GM23338 (cell line): ENCODE measurements at places on chromosomes 16 and 17.
A peak's percentile ranks its signal among the peaks of the same experiment; 100 is the strongest.

- no peak for DNase-seq
Measured at GRCh38 chr16:69017036-69017783, 88.2 kb upstream of the HAS3 start.

DNA sequence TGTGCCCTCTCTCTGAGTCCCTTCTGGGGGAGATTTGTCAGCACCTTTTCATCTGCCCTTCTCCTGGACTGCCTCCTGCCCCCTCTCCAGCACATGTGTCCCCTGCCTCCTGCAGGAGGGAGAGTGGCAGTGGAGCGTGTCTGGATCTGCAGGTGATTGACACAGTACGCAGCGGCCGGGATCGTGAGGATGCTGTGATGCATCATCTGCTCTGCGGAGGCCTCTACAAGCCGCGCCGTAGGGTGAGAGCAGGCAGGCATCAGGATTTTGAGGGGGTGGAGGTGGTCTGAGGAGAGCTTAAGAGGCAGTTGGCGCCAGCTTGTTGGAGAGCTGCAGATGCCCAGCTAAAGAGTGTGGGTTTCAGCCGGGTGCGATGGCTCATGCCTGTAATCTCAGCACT is 10.9 kb downstream of the SLC9A5 start:
- DNase-seq: no peak

DNA sequence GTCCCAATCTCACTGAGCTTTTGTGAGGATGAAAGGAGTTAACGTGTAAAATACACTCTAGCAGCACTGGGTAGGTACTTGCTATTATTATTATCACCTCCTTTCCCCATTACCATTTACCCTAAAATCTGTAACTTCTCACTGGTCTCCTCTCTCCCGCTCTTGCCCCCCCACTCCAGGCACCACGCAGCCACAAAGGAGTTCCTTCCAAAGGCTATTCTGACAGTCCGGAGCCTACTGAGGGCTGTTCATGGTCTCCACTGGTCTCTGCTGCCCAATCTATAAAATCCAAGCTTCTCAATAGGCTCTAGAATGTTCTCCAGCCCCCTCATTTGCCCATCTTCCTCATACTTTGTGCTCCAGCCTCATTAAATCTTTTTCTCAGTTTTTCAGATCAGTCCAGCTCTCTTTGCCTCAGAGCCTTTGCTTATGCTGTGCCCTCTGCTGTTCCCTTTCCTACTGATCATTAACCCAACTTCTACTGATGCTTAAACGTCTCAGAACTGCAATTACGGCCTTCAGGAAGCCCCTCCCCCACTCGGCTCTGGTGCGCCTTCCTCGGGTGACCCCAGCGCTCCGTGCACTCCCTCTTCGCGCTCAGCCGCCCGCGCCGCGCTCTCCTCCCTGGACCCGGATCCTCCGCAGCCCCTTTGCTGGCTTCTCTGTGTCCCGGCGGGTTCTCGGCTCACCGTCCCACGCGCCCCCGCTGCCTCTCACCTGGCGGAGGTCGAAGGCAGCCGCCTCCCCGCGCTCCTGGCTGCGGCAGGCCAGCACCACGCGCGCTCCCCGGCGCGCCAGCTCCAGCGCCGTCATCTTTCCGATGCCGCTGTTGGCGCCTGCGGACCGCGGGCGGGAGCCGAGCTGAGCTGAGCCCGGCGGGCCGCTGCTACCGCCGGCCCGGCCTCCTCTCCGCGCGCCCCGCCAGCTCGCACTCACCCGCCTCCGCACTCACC is 737 bp downstream of the DHRS13 start:
- DNase-seq: peak; percentile 71

DNA sequence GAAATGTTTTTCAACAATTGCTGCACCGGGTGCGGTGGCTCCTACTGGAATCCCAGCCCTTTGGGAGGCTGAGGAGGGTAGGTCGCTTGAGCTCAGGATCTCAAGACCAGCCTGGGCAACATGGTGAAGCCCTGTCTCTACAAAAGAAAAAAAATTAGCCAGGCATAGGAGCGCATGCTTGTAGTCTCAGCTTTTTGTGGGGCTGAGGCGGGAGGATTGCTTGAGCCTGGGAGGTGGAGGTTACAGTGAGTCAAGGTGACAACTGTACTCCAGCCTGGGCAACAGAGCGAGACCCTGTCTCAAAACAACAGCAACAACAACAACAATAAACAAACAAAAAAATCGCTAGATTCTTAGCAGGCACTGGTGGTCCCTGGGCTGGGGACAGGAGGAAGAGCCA is 28.5 kb downstream of the IL21R start:
- no peak for DNase-seq

GRCh38 chr17:50147841-50148225 is 2.6 kb downstream of the PPP1R9B start:
- no peak for DNase-seq

DNA sequence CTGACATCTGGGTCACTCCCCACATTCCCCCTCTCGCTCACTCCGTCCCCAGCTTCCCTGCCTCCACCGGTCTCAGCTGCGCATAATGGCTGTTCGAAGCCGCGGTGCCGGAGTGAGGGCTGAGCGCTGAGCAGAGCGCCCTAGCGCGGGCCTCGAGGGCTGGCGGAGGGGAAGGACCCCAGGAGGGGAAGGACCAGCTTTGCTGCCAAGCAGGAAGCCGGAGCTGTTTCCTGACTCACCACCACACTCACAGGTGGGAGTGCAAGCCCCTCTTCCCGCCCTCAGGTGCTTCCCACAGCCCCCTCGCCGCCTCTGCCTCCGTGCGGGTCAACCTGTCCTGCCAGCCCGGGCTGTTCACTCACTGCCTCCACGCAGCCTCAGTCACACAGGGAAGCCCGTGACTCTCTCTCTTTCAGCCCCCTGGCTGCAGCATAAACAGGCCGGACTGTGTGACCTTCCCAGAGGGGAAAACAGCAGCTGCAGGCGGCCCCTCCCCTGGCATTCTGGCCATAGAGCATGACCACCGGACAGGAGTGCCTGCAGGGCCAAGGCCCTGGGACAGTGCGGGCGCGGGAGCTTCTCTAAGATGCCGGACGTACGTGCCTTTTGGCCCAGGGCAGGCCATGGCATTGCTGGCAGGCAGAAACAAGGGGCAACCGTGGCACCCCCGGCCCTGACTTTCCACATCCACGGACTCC is 23.7 kb downstream of the SLC43A2 start:
- peak; percentile 49 for DNase-seq

DNA sequence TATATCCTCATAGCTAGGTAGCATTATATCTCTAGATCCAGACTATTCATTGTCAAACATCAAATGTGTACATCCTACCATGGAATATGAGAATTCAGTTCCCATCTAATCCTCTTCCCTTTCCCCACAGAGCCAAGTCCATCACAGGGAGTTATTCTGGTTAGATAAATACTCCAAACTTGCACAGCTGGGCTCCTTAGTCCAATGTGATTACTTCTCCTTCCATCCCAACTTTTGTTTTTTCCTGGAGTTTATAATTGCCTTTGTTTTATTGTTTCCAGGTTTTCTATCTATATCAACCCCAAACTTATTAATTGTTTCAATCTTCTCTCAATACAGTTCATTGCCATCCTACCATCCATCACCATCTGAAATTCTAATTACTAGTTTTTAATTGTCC is 59.9 kb downstream of the MYH11 start:
- no peak for DNase-seq

- no peak for DNase-seq
Measured at GRCh38 chr17:74805591-74805991, 29.4 kb upstream of the NAT9 start.

DNA sequence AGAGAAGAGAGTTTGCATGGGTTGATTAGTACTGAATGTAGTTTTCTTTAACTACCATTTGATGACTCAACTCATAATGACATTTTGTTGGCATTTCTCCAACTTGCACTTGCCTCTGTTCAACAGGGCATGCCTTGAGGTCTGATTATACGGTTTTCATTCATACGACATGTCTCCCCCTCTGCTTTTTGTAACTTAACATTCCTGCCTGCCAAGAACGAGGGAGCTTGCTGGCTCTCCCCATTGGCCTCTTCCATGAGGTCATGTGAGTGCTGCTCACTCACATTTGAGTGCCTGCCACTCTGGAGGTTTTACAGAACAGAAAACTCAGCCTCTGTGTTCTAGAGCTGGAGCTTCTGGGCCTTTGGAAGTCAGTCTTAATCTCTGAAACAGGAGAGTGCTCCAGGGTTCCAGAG is 19.7 kb downstream of the MAP2K6 start:
- DNase-seq: no peak

DNA sequence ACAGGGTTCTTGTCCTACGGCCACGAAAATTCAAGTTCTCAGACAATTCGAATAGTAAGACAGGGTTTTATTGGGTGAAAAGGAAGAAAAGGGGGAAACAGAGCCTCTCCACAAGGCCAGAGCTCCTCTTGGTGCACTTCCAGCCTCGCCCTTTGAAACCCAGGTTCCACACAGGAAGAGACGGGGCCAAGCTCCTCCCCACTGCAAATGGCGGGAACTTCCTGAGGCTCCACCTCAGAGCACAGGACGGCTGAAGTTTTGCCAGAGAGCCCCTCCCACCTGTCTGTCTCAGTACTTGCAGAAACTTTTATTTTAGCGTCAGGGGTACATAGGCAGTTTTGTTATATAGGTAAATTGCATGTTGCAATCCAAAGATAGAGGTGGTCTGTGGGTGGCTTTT is 165.7 kb upstream of the CDH8 start:
- peak; percentile 46 for DNase-seq

GRCh38 chr17:77373299-77374169 is 232.8 kb downstream of the SEC14L1 start:
- DNase-seq: peak; percentile 71

- no peak for DNase-seq
Measured at GRCh38 chr17:67035131-67036083, 8.9 kb upstream of the CACNG1 start.

GRCh38 chr16:31455601-31456314 is 3.5 kb upstream of the ARMC5 start:
- peak; percentile 79 for DNase-seq

DNA sequence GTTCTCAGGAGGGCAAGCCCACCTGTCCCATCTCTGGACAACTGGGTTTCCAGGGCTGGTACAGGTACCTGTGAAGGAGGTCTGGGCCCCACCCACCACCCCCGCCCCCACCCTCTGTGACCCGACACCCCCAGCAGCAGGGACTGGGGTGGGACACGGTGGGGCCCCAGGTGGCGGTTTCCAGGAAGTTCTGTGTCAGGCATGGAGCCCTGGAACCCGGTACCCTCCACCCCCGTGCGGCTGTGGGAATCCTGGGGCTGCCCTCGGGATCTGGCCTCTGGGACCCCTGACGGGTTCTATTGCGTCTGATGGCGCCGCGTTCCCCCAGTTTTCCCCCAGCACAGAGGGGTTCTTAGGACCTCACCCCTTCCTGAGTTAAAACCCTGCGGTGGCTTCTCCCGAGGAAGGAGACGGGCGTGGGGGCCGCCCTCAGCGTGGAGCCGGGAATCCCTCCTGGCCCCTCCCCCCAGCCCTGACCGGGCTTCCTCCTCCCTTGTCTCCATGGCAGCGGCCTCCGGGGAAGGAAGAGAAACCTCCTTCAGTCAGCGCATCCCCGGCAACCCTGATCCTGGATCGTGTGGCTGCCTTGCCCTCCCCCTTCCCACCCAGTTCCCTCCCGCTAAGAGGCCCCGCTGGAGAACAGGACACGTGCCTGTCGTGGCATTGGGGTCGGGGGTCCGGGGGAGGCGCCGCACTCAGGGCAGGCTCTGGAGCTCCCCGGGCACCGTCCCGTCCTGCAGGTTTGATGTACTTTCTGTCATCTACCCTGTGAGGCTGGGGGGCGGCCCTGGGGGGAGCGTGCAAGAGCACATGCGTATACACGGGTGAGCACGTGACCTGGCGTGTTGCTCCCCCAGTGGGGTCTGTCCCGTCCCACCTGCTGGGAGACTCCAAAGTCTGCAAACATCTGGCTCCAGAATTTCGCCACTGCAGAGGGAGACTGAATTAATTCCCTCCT is 30.3 kb downstream of the CACNA1H start:
- no peak for DNase-seq

DNA sequence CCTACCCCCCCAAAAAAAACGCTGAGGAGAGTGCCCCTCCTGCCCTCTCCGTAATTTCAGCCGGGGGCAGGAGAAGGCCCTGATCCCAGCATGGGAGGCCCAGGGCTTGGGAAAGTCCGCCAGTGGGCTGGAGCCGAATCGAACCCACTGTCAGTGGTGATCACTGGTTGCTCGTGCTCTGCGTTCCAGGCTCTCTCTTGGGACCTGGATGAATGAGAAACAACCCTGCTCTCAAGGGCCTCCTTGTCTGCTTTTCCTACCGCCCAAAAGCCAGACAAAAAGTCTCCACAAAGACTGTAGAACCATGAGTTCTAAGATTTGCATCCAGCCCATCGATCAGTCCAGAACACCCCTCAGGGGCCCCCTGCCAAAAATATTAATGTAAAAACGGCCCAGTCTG is 8.1 kb downstream of the ARHGAP23 start:
- no peak for DNase-seq

- no peak for DNase-seq
Measured at GRCh38 chr16:76899767-76900166, 291.2 kb upstream of the MON1B start.

DNA sequence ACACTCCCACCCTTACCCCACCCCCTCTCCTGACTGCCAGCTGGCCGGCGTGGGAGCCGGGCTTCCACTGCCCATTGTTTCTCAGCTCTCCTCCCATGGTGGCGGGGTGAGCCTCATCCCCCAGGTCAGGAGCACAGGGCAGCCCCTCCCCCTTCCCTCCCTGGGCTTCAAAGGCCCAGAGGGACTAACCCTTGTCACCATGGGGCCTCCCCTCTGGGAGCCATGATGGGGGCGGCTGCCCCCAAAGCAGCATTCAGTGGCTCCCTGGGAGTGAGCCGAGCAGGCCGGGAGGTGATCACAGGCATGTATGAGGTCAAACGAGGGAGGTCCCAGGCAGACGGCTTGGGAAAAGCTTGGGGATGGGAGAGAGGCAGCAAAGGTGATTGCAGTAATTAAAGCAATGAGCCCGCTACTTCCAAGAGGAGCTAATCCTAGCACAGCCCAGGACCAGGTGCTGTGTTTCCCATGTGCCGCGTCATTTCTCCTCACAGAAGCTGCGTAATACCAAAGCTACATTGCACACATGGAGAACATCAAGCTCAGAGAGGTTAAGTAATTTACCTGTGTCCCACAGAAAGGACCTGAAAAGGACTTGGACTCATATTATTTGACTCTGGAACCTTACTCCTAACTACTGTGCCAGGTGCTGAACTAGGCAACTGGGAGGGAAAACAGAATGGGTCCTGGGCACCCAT is 24.5 kb downstream of the CDK5RAP3 start:
- peak; percentile 55 for DNase-seq

DNA sequence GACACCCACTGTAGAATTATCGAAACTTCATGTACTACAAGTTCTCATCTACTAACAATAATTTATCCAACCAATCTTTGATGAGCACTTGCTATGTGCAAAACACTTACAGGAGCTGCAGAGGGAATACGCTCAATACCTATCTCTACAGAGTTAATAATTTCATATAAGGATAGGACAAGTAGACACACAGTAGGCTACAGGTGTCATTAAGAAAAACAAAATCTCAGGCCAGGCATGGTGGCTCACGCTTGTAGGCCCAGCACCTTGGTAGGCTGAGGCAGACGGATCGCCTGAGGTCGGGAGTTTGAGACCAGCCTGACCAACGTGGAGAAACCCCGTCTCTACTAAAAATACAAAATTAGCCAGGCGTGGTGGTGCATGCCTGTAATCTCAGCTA is 91.3 kb upstream of the PLEKHM1 start:
- no peak for DNase-seq

- no peak for DNase-seq
Measured at GRCh38 chr16:9062301-9062700, 29.1 kb upstream of the HAPSTR1 start.

- DNase-seq: no peak
Measured at GRCh38 chr16:86459266-86459665, 51.1 kb upstream of the FOXF1 start.

GRCh38 chr16:88807626-88808453 is 3.9 kb downstream of the APRT start:
- DNase-seq: no peak

GRCh38 chr17:588519-588918 is 126.1 kb downstream of the VPS53 start:
- DNase-seq: no peak
